ENCODE measurements at places on chromosomes 11 and 22.

DNA sequence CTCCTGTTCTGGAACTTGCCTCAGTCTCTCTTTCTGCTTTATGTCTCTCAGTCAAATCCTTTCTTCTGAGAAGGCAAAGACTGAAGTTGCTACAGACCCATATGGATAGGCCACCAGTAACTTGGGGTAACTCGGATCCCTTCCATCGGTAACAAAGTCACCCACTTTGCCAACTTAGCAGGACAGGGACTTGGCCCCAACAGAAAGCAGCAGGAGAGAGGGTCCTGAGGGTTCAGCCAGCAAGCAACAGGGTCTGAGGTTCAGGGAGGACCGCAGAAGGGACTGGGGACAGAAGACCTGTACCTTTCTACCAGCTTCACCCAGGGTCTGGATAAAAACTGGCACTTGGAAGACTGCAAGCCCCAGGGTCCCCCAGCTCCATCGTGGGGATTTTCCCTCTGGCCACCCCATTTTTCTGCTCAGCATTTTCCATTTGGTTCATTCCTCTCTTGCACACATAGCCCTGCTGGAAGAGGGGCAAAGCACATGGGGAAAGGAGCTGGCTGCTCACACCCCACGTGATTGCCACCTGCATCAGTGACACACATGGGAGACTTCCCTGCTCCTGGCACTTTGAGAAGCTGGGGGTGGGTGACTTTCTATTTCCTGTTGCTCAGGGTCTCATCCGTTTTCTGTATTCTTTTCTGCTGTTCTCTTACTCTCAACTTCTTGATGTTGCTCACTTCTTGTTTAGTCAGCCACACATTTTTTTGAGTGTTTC is 34.6 kb upstream of the GNAZ start:
- no peak for DNase-seq

DNA sequence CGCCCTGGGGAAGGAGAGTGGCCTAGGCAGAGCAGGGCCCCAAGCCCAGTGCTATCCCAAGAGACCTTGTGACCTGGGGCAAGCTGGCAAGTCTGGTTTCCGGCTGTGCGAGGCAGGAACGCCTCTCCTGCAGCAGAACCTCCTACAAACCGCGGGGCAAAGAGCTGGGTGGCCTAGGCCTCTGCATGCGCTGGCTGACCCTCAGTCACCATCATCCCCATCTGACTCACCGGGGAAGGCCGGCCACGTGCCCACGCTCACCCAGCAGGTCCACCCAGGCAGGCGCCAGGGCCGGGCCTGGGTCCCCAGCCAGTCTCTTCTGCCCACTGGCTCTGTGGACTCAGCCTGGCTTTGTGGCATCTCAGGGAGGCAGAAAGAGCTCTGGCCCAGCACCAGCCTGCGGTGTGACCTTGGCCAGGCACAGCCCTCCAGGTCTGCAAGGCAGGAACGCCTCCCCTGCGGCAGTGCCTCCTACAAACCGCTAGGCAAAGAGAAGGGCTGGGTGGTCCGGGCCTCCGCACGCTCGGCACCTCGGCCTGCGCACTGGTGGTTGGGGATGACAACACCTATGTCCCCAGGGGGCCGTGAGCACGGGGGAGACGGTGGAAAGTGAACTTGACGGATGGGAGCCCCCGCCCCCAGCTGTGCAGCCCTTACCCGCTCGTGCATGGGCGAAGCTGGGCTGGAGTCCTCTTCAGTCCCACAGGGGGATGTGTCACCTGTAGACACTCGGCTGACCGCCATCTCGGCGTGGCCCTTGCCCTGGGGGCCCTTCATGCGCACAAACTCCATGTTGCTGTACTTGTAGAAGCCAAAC is 38.2 kb downstream of the KIAA0930 start:
- DNase-seq = no peak

GRCh38 chr22:42805998-42806830 is 50.9 kb downstream of the ARFGAP3 start:
- no peak for DNase-seq

- no peak for DNase-seq
These were observed 354.8 kb downstream of the ETS1 start for GRCh38 chr11:128232588-128232987.

GRCh38 chr22:31313366-31314147 is 21.3 kb upstream of the PIK3IP1 start:
- DNase-seq = peak; percentile 84

- no peak for DNase-seq
These were observed 1.1 kb upstream of the GAB2 start for GRCh38 chr11:78418584-78419211.

GRCh38 chr22:29456211-29456671 is 17.9 kb downstream of the RFPL1 start:
- no peak for DNase-seq

DNA sequence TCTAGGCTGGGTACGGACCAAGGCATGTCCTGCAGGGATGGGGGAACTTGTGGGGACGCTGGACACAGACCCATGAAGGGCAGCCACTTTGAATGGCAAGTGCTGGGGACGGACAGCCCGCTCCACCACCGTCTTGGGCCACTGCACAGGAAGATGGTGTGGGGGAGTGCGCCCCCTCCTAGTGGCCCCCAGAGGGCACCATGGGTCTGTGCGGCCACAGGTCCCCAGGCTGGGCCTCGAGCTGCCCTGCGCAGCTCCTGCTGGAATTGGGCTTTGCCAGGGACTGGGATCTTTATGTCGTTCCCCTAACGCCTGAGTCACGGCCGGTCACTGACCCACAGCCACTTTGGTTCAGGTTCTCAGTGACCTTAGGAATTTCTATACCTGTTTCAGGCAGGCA is 44.4 kb downstream of the NAT10 start:
- no peak for DNase-seq

- peak; percentile 58 for DNase-seq
These were observed 5.5 kb downstream of the ADM start for GRCh38 chr11:10310301-10310841.

- DNase-seq = no peak
These were observed 684.0 kb downstream of the OPCML start for GRCh38 chr11:132848336-132848735.

DNA sequence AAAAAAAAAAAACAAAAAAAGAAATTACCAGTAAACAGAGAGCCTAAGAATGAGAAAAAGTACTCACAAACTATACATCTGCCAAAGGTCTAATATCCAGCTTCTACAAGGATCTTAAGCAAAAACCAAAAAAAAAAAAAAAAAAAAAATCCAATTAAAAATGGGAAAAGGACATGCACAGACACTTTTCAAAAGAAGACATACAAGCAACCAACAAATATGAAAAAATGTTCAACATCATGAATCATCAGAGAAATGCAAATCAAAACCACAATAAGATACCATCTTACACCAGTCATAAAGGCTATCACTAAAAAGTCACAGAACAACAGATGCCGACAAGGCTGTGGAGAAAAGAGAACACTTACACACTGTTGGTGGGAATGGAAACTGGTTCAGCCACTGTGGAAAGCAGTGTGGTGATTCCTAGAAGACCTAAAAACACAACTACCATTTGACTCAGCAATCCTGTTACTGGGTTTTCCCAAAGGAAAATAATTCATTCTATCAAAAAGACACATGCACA is 18.3 kb downstream of the MS4A6A start:
- DNase-seq = no peak

DNA sequence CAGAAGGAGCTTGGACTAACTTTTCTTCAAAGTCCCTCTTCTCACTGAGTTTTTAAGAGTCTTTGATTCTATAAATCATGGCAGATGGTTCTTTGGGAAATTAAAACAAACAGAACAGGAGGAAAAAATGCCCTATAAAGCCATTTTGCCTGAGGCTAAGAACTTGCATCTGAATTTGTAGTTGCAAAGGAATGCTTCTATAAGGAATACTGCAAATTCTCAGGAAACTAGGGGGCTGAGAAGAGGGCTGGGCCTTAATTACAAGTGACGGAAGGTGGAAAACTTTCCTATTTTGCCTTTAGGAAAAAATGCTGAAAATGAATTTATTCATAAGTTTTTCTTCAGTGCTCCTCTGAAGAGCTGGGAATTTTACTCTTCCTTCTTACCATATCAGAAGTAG is 90.0 kb upstream of the NARS2 start:
- no peak for DNase-seq

DNA sequence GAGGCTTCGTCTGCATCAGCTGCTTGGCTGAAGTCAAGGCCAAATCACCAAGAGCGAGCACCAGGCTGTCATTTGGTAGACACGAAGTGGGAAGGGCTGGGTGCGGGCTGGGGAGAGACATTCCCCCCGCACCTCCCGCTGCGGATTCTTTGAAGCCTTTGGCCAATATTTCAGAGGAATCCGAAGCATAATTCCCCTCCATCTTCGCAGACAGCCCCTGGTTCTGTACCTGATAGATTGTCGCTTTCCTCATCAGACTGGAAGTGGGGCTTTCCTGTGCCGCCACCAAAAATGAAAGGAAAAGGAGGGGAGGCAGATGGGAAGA is 15.3 kb downstream of the BLID start:
- DNase-seq = no peak

- no peak for DNase-seq
These were observed 175.5 kb upstream of the NCAM1 start for GRCh38 chr11:112785719-112786118.

GRCh38 chr11:11003226-11003625 is 145.4 kb upstream of the ZBED5 start:
- no peak for DNase-seq

- DNase-seq = no peak
These were observed 19.9 kb downstream of the BID start for GRCh38 chr22:17754233-17754925.

GRCh38 chr22:27629908-27630673 is 171.5 kb downstream of the MN1 start:
- DNase-seq = no peak

All from cerebellar cortex (tissue), 1 donor.